ENCODE measurements at places on chromosomes 16 and 17.

- no peak for DNase-seq
These were observed 450.4 kb downstream of the MAF start for GRCh38 chr16:79150151-79150550.

- DNase-seq, result no peak
These were observed at the start of gene ATP2A3 for GRCh38 chr17:3964203-3965117. Gene ATP2A3, minus strand, starts transcription at chr17:3964437. Its CDS starts 146 bp downstream, at chr17:3964291.

DNA sequence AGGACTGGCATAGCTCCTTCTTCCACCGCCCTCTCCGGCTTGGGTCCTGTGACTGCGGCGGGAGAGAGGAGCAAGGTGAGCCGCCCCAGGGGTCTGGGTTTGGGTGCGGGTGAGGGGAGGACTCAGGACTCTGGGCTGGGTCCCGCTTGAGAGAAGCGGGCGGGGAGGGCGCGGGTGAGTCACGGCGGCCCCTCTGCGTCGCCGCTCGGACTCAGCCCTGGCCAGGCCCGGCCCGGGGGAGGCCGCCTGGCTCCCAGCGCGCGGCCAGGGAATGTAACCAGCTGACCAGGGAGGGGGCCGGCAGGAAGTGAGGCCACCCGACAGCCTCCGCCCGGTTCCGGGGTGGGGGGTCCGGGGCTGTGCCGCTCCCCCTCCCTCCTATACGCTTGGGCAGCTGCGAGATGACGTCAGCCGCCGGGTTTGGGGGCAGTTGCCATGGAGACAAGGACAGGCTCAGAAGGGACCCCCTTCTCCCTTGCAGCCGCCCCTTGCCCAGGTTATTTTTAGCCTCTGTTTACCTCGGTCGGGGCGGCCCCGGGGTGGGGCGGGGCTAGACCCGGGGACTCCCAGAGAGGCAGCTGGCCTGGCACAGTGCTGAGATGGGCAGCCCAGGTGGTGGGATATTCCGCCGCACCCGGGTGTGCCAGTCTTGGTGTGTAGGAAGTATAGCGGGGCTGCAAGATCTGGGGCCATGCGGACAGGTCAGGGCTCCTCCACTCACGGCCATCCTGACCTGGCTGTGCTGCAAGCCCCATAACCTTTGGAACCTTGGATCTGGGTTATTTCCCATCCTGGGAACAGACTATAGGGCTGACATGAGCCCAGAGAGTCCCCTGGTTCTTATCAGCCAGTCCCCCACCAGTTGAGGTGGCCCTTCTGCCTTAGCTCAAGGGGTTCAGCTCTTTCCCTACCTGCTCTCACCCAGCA, 1.6 kb downstream of the RIPOR1 start:
- DNase-seq, result peak; percentile 82

DNA sequence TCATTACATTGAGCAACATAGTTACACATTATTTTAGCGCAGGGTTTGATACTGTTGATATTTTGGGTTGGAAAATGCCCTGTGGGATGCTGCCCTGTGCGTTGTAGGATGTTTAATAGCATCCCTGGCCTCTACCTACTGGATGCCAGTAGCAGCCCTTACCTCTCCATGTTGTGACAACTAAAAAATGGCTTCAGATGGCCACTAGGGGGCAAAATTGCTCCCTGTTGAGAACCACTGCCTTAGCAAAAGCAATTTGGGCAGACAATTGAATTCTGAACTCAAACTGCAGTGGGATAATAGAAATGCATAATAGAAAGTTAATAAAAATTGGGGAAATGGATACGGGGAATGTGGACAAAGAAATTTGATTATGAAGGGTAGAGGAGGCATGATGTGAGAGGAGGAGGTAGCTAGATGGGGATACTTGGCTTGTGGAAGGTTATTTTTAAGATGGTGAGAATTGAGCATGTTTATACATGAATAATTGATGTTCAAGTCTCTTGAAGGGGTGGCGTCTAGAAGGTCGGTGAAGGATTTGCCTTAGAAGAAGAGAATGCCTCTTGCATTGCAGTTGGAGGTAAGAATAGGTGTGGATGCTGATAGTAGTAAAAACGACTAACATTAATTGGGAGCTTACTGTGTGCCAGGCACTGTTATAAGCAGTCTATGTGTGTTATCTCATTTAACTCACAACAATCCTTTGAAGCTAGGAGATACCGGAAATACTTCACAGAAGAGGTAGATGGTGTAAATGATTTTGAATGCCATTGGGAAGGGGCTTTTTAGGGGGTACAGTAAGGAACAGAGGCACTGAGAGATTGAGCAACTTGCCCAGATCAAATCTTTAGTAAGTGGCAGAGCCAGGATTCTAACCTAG, 19.0 kb downstream of the HEATR9 start:
- peak; percentile 74 for DNase-seq

- DNase-seq, result peak; percentile 87
These were observed 81.4 kb downstream of the XYLT1 start for GRCh38 chr16:17389384-17389783.

- DNase-seq, result no peak
These were observed 211.4 kb downstream of the BCAS3 start for GRCh38 chr17:60888812-60889709.

GRCh38 chr17:2724784-2725164, 13.2 kb upstream of the CLUH start:
- DNase-seq, result no peak

- no peak for DNase-seq
These were observed 6.7 kb upstream of the CMTR2 start for GRCh38 chr16:71295950-71296349.

- DNase-seq, result no peak
These were observed 407 bp downstream of the MCRIP1 start for GRCh38 chr17:81832608-81833159.

DNA sequence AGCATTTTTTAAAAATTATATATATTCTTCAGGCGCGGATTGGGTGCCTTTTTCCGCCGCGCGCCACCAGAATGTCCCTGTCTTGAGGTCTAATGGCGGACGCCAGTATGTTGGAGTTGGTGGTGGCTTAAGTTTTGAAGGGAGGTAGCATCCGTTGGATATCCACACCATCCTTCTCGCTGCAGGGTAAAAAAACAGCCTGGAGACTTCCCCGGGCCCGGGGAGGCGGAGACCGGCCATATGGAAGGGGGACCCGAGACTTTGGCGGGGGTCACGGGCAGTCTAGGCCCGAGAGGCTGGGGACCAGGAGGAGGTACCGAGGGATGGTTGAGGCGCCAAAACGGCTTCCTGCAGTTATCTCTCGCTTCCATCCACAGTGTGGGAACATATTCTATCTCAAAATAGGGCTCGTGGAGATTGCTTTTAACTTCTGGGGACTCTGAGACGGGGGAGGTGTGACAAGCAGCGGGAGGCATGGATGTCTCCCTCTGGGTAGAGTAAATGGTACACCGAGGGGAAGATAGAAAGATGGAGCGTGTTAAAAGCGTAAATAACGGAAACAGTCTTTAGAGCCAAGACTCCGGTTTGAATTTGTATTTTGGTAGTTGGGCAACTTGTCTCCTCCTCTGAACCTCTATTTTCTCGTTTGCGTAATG, at the start of gene SF3B3:
Gene SF3B3 (plus strand): TSS at position 74 of the 656 bp plus-strand sequence. CDS start 2,841 bp downstream, outside the sequence.
- DNase-seq, result no peak

- DNase-seq, result peak; percentile 26
These were observed 105.9 kb downstream of the ABCC12 start for GRCh38 chr16:48049847-48050246.

DNA sequence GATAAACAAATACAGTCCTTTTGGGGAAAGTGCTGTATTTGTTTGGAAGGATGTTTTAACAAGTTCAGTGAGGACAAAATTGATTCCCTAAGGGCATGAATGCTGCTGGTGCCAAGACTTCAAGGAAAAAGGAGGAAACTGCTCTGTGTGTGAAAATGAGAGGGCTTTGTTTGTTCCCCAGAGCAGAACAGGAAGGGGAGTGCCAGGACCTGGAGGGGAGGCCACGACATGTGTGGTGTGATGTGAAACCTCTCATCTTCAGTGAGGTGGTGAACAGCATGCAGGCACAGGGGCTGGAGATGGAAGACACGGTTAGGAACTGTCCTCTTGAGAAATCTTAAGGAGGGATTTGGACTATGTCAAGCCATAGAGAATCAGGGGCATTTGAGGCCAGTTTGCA, 46.6 kb upstream of the GRIN2A start:
- peak; percentile 74 for DNase-seq

Measured in M059J (cell line).